ENCODE measurements at places on chromosomes 6 and 20.

- no peak for DNase-seq
Observed at GRCh38 chr20:59938221-59938620, 1.9 kb downstream of the PPP1R3D start.

DNA sequence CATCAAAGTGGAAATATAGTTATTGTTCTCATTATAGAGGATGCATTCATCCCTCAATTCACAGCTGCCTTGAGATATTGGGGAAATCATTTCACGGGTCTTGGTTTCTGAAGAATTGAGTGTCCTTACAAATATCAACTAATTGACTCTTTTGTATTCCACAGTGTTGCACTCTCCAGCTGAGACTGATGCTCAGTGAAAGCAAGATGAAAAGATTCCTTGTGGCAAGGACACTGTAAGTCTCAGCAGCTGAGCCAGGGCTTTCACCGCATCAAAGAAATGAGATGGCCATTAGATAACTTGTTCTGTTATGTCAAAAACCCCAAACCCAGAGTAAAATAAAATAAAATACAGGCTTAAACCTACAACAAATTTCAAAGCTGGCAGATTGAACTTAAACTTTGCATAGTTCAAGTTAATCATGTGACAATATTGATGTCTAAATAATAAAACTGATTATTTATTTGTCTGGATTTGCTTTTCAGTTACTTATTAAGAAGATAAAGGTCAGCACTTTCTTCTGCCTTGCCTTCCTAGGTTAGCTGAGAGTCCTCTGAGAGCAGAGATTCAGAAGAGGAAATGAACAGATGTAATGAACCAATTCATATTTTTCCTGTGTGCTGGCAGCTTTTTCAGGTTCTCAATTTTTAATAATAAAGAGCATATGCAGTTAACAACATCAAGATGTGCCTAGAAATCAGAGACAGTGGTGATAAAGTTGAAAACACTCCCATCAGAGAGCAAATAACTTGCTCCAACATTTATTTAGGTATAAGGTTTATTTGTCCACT lies 82.4 kb upstream of the SMLR1 start:
- no peak for DNase-seq

GRCh38 chr20:58148891-58149290 lies 79.6 kb downstream of the ANKRD60 start:
- DNase-seq = no peak

DNA sequence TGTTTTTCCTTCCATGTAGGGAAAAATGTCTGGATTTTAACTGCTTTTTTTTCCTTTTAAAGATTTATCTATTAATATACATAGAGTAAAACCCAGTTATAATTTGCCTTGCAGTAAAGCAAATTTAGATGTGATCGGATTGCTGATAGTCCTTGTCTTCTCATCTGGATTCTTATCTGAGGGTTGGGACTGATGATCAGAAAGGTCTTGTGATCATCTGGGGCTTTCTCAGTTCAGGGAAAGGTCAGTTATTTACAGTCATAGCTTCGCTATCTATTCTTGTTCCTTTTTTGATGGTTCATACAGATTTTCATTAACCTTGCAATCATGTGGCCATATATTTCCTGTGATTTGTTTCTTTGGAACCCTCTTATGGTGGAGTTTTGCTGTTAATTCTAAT lies 63.8 kb upstream of the CLDN20 start:
- DNase-seq = peak; percentile 47

DNA sequence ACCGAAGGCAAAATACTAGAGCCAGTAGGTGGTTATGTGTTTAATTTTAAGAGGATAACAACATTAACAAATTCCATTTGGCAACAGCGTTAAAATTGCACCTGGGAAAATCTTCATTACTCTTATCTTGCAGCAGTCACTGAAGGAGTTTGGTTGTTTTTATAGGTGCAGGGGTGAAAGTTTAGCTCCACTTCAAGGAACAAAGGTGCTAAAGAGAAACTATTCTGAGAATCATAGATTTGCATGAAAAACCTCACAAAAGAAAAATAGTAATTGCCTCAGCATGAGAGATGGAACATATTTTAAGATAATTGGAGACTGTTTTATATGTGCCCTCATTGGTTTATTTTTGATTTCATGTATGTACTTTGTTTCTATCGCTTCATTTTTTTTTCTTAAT lies 444.4 kb downstream of the UTRN start:
- DNase-seq = no peak

- DNase-seq = no peak
Observed at GRCh38 chr6:104608101-104608500, 251.6 kb downstream of the HACE1 start.

- DNase-seq = no peak
Observed at GRCh38 chr6:134525190-134525868, 207.4 kb upstream of the SGK1 start.

DNA sequence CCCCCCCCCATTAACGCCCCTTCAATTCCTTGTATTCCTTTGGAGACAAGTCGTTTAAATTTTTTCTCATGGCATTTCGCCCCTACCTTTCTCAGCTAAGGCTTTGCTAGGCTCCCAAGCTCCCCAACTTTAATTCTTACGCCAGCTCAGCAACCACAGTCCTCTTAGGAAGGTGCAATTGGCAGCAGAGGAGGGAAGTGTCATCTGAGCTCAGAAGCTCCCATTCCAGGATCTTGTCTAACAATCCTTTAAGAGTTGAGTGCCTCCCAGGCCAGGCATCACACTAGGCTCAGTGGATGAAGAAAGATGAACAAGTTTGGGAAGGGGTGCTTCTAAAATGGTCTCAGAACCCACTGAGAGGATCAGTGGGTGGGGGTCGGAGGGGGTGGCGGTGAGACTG lies 131.2 kb upstream of the AKAP12 start:
- DNase-seq = no peak

GRCh38 chr20:2709205-2709981 lies 16.8 kb downstream of the EBF4 start:
- no peak for DNase-seq

- peak; percentile 47 for DNase-seq
Observed at GRCh38 chr6:57262901-57263694, 41.0 kb upstream of the RAB23 start.

- no peak for DNase-seq
Observed at GRCh38 chr6:37674161-37674560, 23.5 kb downstream of the MDGA1 start.

DNA sequence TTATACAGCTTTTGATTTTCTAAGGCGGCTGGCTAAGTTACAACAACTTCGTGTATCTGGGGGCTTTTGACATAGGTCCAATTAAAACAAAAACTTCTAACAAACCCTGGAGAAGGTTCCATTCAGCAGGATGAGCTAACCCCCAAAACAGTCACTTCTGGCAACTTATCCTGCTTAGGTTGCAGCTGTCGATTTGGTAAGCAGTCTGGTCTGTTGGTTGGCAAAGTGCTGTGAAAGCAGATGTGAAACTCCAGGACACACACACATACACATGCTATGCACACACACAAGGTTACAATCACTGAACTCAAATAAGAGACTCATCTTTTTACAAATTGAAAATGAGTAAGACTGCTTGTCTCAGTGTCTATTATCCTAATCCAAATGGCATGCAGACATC lies 119.0 kb upstream of the STMND1 start:
- no peak for DNase-seq

GRCh38 chr6:167951781-167952511 lies 45.5 kb upstream of the KIF25 start:
- no peak for DNase-seq

- no peak for DNase-seq
Observed at GRCh38 chr6:89644864-89645263, 6.3 kb upstream of the LYRM2 start.

GRCh38 chr6:132465530-132466485 lies 47.1 kb downstream of the STX7 start:
- DNase-seq = peak; percentile 58

DNA sequence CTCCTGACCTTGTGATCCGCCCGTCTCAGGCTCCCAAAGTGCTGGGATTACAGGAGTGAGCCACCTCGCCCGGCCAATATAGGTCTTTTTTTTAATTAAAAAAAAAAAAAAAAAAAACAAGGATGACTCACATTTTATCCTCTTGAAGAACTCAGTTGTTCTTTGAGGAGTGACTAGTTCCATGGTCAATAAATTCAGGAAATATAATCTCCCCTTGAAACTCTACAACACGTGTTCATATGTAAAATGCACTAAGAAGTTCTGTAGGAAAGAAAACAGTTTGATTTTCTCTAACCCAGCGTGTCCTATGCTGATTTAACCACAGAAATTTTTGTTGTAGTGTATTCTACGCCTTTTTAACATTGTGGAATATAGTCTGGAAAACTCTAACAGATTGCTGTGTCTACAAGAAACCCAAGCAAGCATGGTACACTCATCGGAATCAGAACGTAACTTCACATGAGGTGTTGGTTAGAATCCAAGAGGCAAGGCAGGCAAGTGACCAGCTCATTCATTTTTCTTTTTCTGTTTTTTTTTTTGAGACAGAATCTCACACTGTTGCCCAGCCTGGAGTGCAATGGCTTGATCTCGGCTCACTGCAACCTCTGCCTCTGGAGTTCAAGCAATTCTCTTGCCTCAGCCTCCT lies 79.0 kb upstream of the ZNF217 start:
- peak; percentile 19 for DNase-seq

DNA sequence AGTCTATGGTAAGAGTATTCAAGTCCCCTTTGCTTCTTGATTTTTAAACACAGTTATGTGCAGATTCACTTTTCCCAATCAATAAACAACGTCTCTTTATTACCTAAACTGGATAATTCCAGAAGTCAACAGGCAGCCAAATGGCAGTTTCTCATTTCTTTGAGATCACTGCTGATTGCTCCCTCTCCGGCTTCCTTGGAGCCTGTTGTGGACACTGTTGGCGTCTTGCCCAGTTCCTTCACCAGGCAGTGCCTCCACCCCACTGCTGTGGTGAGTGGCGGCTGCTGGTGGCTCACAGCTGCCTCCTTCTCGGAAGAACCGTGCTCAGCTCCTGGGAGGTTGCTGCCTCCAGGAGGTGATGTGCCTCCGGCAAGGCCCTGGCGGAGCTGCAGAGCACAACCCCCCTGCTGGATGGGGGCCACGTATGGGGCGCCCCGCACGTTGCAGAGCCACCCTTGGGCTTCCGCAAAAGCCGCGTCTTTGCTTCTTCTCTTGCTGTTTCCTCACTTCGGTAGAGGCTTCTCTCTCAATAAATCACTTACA lies 105.1 kb upstream of the CNKSR3 start:
- peak; percentile 43 for DNase-seq

- DNase-seq = no peak
Observed at GRCh38 chr6:144250276-144250675, 34.9 kb upstream of the UTRN start.

GRCh38 chr6:143405373-143406154 lies 44.9 kb downstream of the ADAT2 start:
- no peak for DNase-seq

GRCh38 chr6:26657256-26657655 lies 2.3 kb downstream of the ZNF322 start:
- DNase-seq = no peak

- no peak for DNase-seq
Observed at GRCh38 chr20:46083101-46083500, 6.7 kb downstream of the NCOA5 start.

GRCh38 chr6:3086282-3086946 lies 18.1 kb downstream of the RIPK1 start:
- no peak for DNase-seq

- DNase-seq = no peak
Observed at GRCh38 chr20:15362849-15363248, 1025.4 kb upstream of the FLRT3 start.

GRCh38 chr6:22290045-22290444 lies 6.8 kb downstream of the PRL start:
- DNase-seq = no peak

DNA sequence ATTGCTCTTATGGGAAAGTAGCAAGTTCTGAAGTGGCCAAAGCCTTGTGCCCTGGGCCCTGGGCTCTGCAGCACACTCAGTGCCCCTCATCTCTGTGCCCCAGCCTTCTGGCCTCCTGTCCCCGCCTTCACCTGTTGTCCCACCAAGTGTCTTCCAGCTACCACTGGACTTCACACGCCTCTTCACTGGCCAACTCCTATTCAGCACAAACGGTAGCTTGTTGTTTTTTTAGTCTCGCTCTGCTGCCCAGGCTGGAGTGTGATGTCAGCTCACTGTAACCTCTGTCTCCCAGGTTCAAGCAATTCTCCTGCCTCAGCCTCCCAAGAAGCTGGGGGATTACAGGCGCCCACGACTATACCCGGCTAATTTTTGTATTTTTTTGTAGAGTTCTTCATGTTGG lies 4.8 kb downstream of the CCHCR1 start:
- no peak for DNase-seq

- no peak for DNase-seq
Observed at GRCh38 chr6:70103798-70104197, 199.1 kb downstream of the COL9A1 start.

GRCh38 chr6:143096403-143096802 lies 35.7 kb downstream of the AIG1 start:
- no peak for DNase-seq

DNA sequence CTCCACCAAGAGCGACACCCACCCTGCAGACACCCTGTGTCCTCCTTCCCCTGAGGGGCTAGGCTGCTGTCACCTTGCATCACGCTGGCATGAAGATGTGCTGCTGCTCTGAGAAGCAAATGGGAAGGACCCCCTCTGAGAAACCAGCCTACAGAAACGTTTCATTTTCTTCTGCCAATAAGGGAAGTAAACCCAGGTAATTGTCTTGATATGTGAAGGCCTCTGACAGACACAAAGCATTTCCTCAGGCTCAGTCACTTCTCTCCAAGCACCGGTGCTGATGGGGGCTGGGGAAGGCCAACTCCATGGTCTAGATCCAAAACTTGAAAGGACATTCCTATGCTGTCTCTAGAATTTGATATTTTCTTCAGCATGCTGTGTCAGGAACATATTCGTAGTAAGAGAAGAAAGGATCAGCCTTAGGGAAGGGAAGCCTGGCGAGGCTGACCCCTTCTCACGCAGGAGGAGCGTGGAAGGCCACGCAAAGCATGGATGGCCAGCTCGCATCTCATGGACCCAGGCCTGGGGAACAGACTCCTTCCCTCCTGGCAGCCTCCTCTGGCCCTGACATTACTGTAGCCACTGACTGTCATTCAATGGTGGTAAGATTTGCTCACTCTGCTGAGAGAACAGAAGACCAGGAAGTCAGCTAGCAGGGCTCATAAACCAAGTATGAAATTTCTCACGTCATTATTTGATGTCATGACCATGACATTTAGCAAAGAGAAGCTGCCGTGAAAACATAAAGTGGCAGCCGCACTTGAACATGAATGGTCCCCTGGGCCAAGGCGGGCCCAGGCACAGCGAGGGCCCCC lies 20.4 kb downstream of the ACSS1 start:
- no peak for DNase-seq

DNA sequence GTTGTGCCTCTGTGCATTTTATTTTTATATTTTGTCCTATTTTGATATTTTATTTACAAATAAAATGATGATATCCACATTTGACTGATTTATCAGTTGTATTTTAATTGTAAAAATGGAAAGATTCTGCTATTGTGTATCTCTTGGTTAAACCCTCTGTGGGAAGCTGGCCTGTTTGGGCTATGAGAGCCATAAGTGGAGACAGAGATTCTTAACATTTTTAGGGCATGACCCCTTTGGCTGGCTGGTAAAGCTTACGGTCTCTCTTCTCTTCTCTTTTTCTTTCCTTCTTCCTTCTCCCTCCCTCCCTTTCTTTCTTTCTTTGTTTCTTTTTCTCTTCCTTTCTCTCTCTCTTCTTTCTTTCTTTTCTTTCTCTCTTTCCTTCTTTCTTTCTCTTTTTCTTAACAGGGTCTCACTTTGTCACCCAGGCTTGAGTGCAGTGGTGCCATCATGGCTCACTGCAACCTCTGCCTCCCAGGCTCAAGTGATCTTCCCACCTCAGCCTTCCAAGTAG lies 172.3 kb upstream of the CDYL start:
- no peak for DNase-seq
